ENCODE measurements at places on chromosomes 7 and 10. TPM values are rescaled to one million over a fixed set of nuclear protein-coding genes. Genes with fewer than 3 reads are reported as not detected.
A peak's percentile ranks its signal among the peaks of the same experiment; 100 is the strongest.

DNA sequence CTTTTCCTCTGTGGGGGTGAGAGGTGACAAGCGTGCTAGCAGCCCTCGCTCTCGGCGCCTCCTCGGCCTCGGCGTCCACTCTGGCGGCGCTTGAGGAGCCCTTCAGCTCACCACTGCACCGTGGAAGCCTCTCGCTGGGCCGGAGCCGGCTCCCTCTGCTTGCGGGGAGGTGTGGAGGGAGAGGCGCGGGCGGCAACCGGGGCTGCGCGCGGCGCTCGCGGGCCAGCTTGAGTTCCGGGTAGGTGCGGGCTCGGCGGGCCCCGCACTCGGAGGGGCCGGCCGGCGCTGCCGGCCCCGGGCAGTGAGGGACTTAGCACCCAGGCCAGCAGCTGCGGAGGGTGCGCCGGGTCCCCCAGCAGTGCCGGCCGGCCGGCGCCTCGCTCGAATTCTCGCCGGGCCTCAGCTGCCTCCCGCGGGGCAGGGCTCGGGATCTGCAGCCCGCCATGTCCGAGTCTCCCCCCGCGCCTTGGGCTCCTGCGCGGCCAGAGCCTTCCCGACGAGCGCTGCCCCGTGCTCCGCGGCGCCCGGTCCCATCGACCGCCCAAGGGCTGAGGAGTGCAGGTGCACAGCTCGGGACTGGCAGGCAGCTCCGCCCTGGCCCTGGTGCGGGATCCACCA is 352.8 kb upstream of the PODXL start:
- H3K36me3 ChIP-seq: no peaks in the 10 kb centered on the region
- no peak overlapping the region for H3K27ac ChIP-seq
- no peak for DNase-seq
- H3K4me1 ChIP-seq: no peaks in the 10 kb centered on the region
- no peak overlapping the region for H3K4me3 ChIP-seq

DNA sequence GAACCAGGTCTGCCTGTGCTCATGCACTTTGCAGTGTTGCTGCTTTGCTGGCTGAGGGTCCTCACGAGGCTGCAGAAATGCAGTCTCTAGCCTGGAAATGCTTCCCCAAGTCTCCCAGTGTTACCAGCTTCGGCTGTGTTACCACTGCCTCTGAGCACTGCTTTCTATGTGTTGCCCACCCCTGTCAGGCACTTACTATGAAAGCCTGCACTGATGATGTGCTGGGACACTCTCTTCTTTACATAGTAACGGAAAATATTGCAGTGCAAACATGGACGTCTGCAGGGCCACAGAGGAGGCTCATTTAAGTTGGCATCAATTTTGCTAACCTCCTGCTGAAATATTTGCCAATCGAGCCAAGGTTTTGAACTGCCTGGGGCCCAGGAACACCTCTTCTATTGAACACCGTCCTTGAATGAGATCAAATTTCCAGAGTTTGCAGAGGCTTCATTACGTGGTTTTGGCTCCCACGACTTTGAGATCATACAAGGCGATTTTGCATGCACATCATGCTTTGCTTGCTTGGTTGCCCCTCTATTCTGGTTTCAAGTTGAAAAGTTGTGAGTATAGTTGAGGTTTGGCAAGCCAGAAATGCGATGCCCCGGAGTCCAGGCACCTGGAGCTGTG is 404.7 kb upstream of the PODXL start:
- H3K27me3 ChIP-seq: peaks cover 2% of the 10 kb centered on the region
- H3K27ac ChIP-seq: no peak overlapping the region
- no peaks in the 10 kb centered on the region for H3K36me3 ChIP-seq
- no peaks in the 10 kb centered on the region for H3K4me1 ChIP-seq

GRCh38 chr10:132519382-132520176 is 18.0 kb upstream of the INPP5A start:
- peak overlapping the region; percentile 94 for H3K27ac ChIP-seq
- no peaks in the 10 kb centered on the region for H3K27me3 ChIP-seq

Gene OPALIN
- total RNA-seq: not detected

Gene EGFR
- total RNA-seq: 78.7 TPM

Gene C10orf62
- not detected for total RNA-seq

- no peak overlapping the region for H3K4me3 ChIP-seq
- no peaks in the 10 kb centered on the region for H3K4me1 ChIP-seq
These were observed 726.9 kb downstream of the TNS3 start for GRCh38 chr7:46854958-46855473.

- H3K36me3 ChIP-seq: no peaks in the 10 kb centered on the region
- H3K4me3 ChIP-seq: no peak overlapping the region
- H3K4me1 ChIP-seq: no peaks in the 10 kb centered on the region
- no peaks in the 10 kb centered on the region for H3K27me3 ChIP-seq
These were observed 107.7 kb upstream of the DIP2C start for GRCh38 chr10:797179-797578.

DNA sequence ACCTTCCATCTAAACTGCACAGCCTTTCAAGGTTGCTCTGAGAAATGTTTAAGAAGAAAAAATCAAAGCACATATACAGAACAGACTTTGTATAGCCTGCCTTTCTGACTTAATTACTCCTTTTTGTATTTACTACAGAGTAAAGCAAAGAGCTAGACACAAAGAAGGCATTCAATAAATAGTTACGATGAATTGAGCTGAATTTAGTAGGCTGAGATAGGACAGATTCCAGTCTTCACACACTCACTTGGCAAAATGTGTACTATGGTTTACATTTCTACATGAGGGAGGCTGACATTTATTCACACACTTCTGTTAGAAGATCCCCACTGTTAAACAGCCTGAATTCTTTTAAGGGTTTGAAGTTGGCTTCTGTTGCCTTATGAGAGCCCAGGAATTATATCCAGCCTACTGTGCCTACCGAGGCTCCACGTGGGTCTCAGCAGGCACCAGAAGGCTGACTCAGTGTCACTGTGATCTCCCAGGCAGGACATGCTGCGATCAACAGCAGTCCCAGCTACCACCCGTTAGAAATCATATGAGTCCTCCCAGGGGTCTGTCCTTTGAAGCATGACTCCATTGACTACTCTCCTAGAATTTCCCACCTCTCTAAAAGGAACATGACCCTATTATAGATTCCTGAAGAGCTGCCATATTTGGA is 24.5 kb upstream of the SLC25A13 start:
- H3K27me3 ChIP-seq: no peaks in the 10 kb centered on the region
- no peak for DNase-seq
- no peaks in the 10 kb centered on the region for H3K36me3 ChIP-seq
- H3K4me1 ChIP-seq: no peaks in the 10 kb centered on the region
- H3K4me3 ChIP-seq: no peak overlapping the region

GRCh38 chr10:4334871-4335270 is 491.1 kb upstream of the AKR1E2 start:
- H3K4me1 ChIP-seq: no peaks in the 10 kb centered on the region
- no peaks in the 10 kb centered on the region for H3K36me3 ChIP-seq
- H3K27me3 ChIP-seq: no peaks in the 10 kb centered on the region

GRCh38 chr10:29600067-29600466 is 34.7 kb downstream of the SVIL start:
- peaks cover 1% of the 10 kb centered on the region for H3K4me1 ChIP-seq
- DNase-seq: no peak
- no peak overlapping the region for H3K4me3 ChIP-seq
- H3K36me3 ChIP-seq: no peaks in the 10 kb centered on the region
- H3K27me3 ChIP-seq: no peaks in the 10 kb centered on the region

Gene CAMK1D
- 37.4 TPM for total RNA-seq

Gene TRPV5
- not detected for total RNA-seq

Gene FAM237B
- total RNA-seq: not detected

- DNase-seq: no peak
- no peak overlapping the region for H3K27ac ChIP-seq
- no peak overlapping the region for H3K4me3 ChIP-seq
- no peaks in the 10 kb centered on the region for H3K36me3 ChIP-seq
These were observed 2.8 kb upstream of the SSC4D start for GRCh38 chr7:76412249-76412648.

DNA sequence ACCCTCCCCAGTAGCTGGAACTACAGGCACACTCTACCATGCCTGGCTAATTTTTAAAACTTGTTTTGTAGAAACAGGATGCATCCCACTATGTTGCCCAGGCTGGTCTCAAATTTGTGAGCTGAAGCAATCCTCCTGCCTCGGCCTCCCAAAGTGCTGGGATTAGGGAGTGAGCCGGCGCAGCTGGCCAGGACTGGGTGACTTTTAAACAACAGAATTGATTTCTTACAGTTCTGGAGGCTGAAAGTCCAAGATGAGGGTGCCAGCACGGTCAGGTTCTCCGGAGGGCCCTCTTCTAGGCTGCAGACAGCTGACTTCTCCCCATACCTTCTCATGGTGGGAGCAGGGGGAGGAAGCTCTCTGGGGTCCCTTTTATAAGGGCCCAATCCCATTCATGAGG is 75.2 kb upstream of the CHST15 start:
- no peak overlapping the region for H3K4me3 ChIP-seq
- H3K4me1 ChIP-seq: no peaks in the 10 kb centered on the region
- H3K36me3 ChIP-seq: no peaks in the 10 kb centered on the region
- H3K27ac ChIP-seq: no peak overlapping the region
- no peak for DNase-seq
- peaks cover 1% of the 10 kb centered on the region for H3K27me3 ChIP-seq

- no peaks in the 10 kb centered on the region for H3K36me3 ChIP-seq
- H3K4me1 ChIP-seq: peaks cover 27% of the 10 kb centered on the region
- DNase-seq: no peak
- no peak overlapping the region for H3K27ac ChIP-seq
- no peak overlapping the region for H3K4me3 ChIP-seq
- H3K27me3 ChIP-seq: no peaks in the 10 kb centered on the region
These were observed 32.9 kb upstream of the SLF2 start for GRCh38 chr10:100879741-100880360.

GRCh38 chr10:6407034-6407721 is 172.9 kb downstream of the PRKCQ start:
- H3K4me1 ChIP-seq: peaks cover 32% of the 10 kb centered on the region
- H3K36me3 ChIP-seq: no peaks in the 10 kb centered on the region
- no peak overlapping the region for H3K4me3 ChIP-seq

Gene VIPR2
- 0.88 TPM for total RNA-seq

Gene NKX1-2
- 0.06 TPM for total RNA-seq
